Fibroblast of mammary gland (primary cell): ENCODE measurements at places on chromosomes 4 and X.
A peak's percentile ranks its signal among the peaks of the same experiment; 100 is the strongest.

GRCh38 chrX:148771440-148771839 lies 271.0 kb downstream of the AFF2 start:
- DNase-seq, result peak; percentile 2

DNA sequence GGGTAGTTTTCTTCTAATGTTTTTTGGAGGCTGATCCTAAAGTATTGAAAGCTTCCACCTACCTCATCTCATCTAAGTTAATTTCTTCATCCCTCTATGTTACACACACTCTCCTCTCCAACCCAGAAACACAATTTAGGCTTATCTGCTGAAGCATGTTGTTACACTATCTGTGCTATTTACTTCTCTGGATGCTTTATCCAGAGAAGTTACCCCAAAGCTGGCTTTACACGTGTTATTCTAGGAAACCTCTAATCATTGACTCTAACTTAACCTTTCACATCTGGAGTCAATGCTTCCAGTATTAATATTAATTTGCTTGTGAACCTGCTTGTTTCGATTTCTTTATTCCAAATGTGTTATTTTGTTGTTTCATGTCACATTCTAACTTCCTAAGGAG lies 87.3 kb upstream of the NMU start:
- no peak for DNase-seq

- no peak for DNase-seq
Measured at GRCh38 chr4:142380052-142380602, 466.0 kb downstream of the INPP4B start.

GRCh38 chr4:12787261-12787660 lies 696.9 kb downstream of the RAB28 start:
- DNase-seq, result no peak

DNA sequence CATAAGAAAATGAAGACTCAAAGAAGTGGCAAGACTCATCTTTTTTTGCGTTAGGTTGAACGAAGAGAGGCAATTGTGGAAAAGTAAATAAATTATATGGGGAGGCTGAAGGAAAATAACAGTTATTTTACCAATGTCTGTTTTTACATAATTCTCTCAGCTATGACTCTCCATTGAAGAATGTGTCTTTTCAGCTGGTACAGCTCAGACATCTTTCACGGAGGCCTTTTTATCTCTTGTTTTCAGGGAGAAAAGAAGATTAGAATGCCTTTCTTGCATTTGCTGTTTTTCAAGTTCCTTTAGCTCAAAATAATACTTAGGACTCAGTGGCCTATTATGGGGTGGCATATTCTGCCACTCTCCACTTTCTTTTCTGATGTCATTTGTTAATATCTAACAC lies 153.0 kb downstream of the ADAM29 start:
- no peak for DNase-seq

GRCh38 chr4:121692261-121692660 lies 4.5 kb downstream of the ANXA5 start:
- DNase-seq, result no peak

DNA sequence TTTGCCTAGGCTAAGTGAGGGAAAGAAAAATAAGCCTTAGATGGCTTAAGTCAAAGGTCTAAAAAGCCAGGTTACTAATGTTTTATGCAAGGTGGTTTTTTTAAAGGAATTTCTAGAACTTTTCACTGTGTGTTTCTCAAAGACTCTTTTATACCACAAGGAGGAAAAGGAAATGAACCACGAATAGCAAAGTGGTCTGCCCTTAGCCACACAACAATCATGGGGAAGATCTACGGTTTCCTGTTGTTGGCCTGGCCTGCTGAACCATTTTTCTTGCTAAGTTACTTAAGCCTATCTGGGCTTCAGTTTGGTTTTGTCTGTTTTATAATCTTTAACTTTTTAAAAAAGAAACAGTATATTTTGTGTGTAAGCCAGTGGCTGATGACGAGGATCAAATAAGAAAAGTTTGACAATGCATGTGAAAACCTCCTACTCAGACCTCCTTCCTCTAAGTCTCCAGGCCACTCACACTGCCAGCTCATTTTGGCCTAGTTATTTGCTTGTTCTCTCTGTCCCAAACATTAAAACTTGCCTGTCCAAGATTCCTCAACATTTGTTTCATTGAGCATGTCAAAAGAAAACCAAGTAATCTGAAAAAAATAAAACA lies 56.7 kb upstream of the COL25A1 start:
- no peak for DNase-seq

GRCh38 chr4:73721435-73721834 lies 18.9 kb upstream of the CXCL8 start:
- peak; percentile 97 for DNase-seq

DNA sequence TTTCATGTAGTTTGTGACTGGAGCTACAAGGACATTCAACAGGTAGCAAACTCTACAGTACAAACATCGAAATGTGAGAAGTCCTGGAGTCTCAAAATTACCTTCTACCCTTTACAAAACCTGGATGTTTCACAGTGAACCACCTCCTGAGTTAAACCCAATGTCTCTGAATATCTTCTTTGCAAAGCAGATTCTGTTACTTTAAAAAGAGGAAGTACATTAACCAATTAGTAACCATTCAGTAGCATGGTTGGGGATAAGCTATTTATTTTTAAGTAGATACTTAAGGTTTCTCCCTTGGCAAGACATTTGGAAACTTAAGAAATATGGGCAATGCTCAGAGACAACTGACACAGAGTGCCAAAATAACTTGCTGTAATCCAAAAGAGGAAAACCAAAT lies 371.9 kb upstream of the NWD2 start:
- no peak for DNase-seq

DNA sequence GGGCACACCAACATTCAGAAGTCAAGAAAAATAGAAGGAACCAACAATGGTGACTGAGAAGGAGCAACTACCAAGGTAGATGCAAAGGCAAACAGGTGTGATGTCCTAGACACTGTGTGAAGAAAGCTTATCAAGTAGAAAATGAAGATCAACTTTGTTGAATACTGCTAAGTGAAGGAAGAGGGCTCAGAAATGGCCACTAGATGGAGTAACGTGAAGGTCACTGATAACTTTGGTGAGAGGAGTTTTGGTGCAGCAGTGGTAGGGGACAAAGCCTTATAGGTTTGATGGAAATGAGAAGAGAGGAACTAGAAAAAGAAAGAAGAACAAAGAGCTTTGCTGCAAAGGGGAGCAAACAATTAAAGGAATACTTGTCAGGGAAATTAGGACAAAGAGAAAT lies 23.5 kb downstream of the OTC start:
- peak; percentile 27 for DNase-seq

DNA sequence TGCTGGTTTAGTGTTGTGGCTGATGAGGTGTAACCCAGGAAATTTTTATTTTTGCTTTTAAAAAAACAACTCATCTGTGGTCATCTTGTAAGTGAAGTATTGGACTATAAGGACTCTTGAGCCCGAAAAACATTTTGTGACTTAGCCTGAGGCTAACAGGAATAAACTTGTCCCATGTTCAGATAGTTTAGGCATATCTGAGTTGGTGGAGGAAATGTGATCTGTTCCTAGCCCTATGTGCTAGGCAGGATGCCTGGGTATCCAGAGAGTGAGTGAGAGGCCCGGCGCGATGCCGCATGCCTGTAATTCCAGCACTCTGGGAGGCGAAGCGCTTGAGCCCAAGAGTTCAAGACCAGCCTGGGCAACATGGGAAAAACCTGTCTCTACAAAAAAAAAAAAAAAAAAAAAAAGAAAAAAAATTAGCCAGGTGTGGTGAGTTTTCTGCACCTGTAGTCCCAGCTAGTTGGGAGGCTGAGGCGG lies 3.7 kb downstream of the SMS start:
- no peak for DNase-seq

- peak; percentile 14 for DNase-seq
Measured at GRCh38 chr4:122980860-122981259, 58.5 kb upstream of the NUDT6 start.

DNA sequence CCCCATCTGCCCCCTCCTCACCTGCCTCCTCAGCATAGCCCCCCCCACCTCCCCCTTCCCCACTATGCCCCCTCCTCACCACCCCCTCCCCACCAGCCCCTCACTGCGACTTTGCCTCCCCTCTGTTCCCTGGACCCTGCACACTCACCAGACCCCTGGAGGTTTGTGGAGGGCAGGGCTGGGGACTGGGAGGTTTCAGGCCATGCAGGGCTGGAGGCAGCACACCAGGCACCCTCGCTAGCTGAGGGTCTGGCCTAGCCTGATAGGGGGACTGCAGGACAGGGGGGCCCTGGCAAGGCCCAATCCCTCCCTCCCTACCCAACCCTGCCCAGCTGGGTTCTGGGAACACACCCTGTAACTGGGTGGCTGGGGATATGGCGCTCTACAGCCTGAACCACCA lies 28.0 kb downstream of the TACC3 start:
- DNase-seq, result no peak

GRCh38 chrX:45515262-45516215 lies 314.9 kb upstream of the DIPK2B start:
- peak; percentile 97 for DNase-seq

- peak; percentile 63 for DNase-seq
Measured at GRCh38 chr4:98749206-98749605, 90.8 kb upstream of the TSPAN5 start.

GRCh38 chr4:167944721-167945120 lies 147.6 kb upstream of the ANXA10 start:
- DNase-seq, result no peak

DNA sequence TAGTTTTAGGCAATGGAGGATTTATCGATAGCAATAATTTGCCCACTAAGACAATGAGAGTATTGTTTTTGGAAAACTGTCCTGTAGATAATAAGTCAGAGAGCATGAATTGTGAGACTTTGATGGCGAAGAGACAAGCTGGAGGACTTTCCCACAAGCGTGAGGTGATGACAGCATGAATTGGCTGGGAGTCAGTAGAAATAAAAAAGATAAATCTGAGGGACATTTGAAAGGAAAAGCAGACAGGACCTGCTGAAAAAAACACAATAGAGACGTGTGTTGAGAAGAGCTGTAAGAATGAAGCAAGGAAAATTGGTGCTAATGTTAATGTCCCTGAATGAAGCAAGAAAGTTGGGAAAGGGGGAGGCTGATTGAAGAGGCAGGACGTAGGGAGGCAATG lies 233.5 kb downstream of the DCTD start:
- peak; percentile 14 for DNase-seq

DNA sequence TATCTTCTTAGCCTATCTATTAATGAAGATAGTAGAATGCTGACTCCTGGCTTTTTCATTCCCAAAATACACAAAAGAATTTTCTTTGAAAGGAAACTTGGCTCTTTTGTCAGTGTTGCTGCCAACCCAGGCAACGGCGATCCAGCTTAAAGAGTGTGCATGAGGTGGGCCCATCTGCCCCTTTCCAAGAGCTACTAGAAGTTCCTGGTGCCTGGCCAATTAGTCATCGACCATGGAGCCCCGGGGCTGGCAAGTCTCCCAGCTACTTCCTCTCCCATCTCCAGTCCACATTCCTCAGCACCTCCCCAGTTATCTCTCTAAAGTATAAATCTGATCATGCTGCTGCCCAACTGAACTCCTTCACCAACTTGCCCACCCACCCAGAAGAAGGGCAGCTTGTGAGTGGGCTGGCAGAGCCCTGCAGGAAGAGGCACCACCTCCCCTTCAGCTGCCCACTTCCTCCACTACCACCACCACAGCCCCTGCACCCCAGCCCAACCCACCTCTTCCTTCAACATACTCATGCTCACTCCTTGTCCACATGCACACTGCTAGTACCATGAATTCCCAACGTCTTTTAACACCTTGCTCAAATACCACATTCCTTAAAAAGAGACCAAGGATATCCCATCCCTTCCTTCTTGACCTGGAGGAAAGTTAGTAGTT lies 158.2 kb upstream of the MAP3K15 start:
- peak; percentile 95 for DNase-seq

DNA sequence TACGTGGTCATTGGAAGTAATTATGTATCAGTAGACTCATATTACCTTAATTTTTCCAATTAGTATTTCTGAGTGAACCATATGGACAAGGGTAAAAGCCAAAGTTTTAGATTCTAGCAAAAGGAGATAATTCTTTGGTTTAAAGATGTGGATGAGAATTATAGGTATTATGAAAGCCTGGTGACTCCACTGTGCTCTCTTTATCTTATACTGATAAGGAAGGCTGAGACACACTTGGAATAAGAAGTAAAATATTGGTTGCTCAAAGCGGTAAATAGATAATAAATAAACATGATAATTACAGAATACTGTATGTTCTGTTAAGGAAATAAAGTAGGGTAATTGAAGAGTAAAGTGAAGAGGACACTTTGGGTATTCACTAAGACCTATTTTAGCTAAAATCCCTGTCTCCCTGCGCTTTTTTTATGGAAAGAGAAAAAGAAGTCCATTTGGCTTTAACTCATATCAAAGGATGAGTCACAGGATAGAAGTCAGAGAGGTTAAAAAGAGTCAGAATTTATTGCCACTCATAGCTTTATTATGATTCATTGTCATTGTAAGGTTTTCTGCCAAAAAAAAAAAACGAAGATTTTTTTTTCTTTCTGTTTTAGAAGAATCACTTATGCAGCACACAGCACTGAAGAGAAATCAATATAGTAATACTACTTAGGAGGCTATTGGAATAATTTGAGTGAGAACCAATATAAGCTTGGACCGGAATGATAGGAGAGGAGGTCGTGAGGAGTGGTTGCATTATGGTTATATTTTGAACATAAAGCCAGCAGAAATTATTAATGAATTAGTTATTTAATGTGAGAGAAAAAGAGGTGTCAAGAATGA lies 2463.1 kb downstream of the ARAP2 start:
- peak; percentile 73 for DNase-seq

- no peak for DNase-seq
Measured at GRCh38 chr4:146814750-146815149, 130.9 kb downstream of the TTC29 start.

DNA sequence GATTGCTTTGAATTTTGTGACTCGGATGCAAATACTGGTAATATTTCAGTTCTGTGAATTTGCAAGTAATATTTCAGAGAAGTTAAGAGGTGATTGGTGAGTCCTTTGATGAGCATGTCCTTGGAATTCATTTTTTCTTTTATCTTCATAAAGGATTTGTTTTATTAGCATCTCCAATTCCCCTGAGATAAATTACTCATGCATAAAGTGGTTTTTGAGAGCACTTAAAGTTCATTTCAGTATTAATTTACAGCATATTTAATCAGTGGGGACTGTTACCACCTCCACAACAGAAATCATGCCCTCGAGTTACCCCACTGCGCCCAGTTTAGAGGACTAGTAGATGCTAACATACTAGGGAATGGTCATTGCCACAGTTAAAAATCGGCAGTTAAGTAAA lies 65.0 kb downstream of the ZFX start:
- DNase-seq, result no peak

DNA sequence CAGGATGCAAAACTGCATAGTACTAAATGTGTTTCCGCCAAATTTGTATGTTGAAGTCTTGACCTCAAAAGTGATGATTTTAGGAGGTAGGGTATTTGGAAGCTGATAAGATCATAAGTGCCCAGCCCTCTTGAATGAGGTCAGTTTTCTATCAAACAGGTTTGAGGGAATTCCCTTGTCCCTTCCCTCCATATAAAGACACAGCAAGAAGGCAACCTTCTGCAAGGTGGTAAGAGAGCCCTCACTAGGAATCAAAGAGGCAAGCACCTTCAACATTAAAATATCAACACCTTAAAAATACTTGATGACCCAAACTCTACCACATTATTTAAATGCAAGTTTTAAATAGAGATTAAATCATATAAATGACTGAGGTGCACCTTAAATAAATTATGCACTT lies 288.6 kb downstream of the EPHA5 start:
- no peak for DNase-seq

- DNase-seq, result no peak
Measured at GRCh38 chr4:123613586-123614344, 217.2 kb downstream of the SPRY1 start.

GRCh38 chr4:182903013-182903412 lies 14.2 kb downstream of the DCTD start:
- no peak for DNase-seq

GRCh38 chrX:11137543-11138139 lies 26.5 kb downstream of the HCCS start:
- peak; percentile 64 for DNase-seq

- DNase-seq, result no peak
Measured at GRCh38 chrX:65757943-65758342, 90.5 kb downstream of the MSN start.
